Femur (tissue), 1 donor: ENCODE measurements at places on chromosomes 1 and 21.

DNA sequence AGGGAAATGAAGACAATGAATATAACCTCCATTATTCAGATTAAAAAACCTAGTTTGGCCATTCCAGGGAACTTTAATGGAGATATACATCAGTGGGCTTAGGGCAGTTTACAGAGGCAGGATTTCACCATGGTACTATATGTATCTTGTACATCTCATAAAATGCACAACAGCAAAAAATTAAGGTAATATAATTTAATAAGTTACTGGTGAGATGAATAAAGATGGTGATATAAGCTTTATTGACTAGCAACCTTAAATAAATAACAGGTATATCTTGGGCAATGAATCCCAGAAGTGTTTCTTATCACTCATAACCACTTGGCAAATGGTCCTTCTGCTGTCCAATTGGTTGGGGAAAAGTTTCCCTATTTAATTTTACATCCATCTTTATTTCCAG lies 29.0 kb downstream of the XCL1 start:
- no peak for DNase-seq

DNA sequence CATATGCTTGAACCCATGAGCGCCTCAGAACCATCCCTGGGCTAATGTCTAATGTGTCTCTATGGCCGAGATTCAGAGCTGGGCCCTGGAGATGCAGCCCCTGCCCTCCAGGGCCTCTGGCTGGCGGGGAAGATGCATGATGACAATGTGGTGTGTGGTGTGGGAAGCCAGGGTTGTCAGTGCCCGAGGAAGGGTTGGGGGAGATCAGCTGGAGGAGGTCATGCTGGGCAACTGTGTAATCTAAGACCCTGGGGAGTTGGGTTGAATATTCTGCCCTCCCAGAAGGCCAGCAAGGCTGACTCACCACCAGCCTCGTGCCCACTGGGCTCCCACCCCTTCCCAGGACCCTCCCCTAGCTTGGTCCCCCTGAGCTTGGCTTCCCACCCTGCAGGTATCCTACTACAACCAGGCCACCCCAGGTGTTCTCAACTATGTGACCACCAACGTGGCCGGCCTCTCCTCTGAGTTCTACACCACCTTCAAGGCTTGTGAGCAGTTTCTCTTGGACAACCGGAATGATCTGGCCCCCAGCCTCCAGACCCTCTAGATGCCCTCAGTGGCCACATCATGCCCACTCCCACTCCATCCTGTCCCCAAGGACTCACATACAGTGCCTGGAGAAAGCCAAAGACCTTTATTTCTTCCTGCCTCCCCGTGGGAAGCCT lies 14.6 kb downstream of the FAM151A start:
- DNase-seq, result peak; percentile 11

GRCh38 chr1:66285618-66286270 lies 248.2 kb upstream of the SGIP1 start:
- DNase-seq, result no peak

GRCh38 chr1:220976390-220976789 lies 97.1 kb downstream of the HLX start:
- no peak for DNase-seq

DNA sequence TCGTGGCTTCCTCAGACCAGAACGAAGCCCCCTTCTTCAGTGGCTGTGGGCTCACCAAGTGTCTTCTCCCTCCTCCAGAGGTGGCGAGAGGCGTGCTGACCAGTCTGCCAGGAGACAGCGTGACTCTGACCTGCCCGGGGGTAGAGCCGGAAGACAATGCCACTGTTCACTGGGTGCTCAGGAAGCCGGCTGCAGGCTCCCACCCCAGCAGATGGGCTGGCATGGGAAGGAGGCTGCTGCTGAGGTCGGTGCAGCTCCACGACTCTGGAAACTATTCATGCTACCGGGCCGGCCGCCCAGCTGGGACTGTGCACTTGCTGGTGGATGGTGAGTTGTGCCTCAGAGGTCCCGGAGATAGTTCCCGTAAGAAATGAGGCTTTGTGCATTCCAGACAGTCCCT lies 24.0 kb downstream of the IL6R start:
- DNase-seq, result no peak

GRCh38 chr1:206589206-206589605 lies 23.1 kb downstream of the EIF2D start:
- no peak for DNase-seq

DNA sequence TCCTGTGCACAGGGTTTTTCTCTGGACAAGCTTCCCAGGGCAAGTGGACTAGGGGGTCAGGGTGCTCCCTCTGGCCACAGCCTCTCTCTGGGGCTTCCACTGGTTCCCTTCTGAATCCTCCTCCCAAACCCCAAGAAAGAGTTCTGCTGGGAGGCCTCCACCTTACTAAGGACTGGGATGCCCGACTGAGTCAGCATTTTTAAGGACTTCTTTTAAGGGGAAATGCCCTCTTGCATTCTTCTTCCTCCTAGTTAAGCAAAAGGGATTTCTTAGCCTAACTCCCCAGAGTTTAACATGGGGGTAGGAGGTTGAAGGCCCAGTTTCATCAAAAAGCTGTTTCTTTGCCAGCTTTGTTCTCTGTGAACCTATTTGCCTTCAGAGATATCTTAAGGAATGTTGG lies 99.7 kb upstream of the KRTAP19-8 start:
- DNase-seq, result no peak

DNA sequence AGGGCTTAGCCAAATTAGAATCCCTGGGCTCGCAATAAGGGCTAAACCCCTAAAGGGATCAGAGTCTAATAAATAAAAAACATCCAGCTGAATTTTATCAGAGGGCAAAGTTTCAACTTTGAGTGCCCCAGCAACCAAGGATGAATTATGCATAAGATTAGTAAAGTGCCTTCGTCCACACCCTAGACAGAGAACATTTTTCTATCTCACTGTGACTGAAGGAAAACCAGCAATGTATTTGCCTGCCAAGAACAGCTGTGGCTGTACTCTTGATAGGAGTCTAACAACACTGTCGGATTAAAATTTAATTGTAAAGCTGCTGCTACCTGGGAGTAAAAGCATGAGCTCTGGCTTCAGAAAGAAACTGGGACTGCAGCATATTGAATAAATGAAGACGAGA lies 23.3 kb downstream of the WNT2B start:
- DNase-seq, result no peak

DNA sequence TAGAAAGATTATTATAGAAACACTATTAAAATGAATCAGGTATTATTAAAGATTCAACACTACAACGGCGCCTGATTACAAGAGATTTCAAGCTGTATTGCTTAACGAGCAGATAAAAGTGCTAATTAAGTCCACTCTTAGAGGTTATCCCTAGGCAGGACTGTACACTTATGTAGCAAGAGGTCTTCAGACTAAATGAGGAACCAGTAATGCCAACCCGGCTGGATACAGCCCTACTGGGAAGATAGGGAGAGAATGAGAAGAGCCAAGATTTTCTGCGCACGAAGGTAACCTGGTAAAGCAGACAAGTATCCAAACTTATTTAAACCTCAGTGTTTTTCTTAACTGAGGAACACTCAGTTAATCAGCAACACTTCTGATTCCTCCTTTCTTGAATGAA lies 115.7 kb upstream of the HIVEP3 start:
- DNase-seq, result no peak

DNA sequence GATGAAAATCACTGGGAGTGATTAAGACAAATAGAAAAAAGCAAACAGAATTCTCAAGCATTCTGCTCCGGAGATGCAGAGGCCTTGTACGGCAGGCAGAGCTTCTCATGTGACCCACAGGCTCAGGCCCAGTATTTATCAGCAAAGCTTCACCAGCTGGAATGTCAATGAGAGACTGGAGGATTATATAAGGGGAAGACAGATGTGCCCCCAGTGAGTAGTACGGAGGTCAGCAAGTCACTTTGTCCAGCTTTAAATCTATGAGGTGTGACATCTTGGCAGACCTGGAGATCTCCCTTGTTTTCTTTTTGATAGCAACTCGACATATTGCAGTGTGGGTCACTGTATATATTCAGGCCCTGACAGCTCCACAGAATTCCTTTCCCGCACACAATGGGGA lies 106.8 kb downstream of the HHIPL2 start:
- no peak for DNase-seq

DNA sequence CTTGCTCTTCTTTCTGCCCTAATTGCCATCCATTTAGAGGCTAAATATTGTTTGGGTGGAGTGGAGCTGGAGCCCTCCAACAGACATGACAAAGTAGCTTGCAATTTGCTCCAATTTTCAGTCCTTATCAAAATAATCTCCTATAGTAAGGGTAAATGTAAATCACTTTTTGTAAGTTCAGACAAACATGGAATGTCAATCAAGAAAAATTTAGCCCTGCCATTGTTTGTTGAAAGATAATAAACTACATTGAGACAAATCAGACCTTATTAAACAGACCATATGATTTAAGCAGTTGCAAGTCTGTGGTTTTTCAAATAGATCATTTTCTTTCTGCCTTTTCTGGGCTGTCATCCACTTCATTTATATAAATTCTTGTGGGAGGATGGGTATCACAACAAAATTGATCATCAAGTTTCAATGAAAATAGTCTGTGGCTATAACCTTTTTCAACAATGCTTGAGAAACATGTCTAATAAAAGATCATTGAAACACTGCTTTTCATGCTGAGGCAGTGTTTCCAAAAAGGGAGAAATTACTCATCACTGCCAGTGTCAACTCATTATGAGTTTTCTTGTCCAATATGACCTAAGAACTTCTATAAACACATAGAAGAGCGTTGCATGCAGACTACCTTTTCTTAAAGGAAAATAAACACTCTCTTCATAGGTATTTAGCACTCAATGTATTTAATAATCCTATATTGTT lies 1152.0 kb upstream of the B3GALT2 start:
- DNase-seq, result no peak

- peak; percentile 24 for DNase-seq
These were observed 30.6 kb downstream of the POFUT2 start for GRCh38 chr21:45256912-45257672.

GRCh38 chr1:170562646-170563338 lies 30.8 kb downstream of the GORAB start:
- peak; percentile 70 for DNase-seq

GRCh38 chr1:233675446-233675845 lies 61.5 kb downstream of the KCNK1 start:
- no peak for DNase-seq

- DNase-seq, result peak; percentile 38
These were observed 10.6 kb downstream of the FCMR start for GRCh38 chr1:206911064-206911663.

GRCh38 chr1:232260861-232261260 lies 369.1 kb downstream of the SIPA1L2 start:
- no peak for DNase-seq

DNA sequence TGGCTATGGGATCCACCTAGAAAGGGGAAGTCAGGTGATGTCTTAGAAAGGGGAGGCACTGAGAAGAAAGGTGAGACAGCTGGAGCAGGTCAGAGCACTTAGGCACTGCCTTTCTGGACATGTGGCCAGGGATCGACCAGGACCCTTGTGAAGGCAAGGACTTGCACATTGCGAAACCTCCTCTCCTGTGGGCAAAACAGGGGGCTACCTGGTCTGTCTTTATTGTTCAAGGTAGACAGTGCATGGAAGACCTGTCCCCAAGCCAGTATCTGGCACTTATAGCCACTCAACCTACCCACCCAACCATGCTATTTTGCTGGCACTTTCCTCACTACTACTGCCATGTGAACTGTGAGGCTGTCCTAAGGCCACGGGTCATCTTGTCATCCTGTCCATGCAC lies 67.2 kb downstream of the NAV1 start:
- no peak for DNase-seq

- DNase-seq, result no peak
These were observed 550 bp downstream of the RXFP4 start for GRCh38 chr1:155941845-155942531.

DNA sequence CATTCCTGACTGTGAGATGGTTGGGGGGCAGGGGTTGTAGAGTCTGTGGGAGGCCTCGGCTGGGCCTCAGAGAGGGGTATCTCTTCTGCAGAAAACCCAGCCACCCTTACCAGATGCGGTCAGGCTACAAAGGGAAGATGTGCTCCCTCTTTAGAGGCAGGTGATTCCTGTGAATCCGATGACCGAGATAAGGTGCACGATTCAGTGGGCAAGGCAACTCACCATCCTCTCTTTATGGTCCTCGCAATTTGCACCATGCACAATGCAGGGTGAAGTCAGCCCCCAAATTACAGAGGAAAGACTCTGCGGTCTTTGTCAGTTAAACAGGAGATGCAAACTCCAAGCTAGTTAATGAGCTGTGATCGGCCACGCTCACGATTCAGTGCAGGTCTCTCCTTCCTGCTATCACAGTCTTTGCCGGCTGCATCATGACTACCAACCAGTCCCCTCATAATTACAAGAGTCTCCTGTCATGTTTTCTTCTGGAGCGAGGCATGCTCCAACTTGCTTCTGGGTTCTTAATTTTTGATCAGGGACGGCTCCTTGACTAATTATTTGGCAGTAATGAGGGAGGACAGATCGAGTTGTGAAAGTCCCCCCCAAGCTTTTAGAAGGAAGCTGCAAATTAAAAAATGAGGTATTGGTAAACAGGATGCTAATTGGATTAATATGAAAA lies 12.5 kb downstream of the TP73 start:
- no peak for DNase-seq

GRCh38 chr1:11653101-11653860 lies 948 bp downstream of the FBXO2 start:
- no peak for DNase-seq

DNA sequence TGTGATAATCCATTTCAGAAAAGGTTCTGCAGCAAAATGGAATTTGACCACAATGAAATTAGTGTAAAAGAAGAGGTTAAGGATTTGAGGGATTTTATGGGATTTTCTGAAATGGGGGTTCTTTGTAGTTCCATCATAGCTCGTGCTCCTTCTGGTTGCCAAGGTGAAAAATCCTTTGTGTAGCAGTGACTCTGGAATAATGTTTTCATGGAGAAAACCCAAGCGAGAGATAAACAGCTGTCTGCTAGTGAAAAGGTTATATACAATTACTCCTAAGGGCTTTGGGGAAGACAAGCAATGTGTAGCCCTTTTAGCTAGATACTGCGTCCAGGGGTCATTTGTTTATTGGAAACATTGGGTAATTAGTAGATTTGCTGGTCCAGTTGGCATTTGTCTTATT lies 453.2 kb upstream of the DEPDC1 start:
- DNase-seq, result no peak

DNA sequence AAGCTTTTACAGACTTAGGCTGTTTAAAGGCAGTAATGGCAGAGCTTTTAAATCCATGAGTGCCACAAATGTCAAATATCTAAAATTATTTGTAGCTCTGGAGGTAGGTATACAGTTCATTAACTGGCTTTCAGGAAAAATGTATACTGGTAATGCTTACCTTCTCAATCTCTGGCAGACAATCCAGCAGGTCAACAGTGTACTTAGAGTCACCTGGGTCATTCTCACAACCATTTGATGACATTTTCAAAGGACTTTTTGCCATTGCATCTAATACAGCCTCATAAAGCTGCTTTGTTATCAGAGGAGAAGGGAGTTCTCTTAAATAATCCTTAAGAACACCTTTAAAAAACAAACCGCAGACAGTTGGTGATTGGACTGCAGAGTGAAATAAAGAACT lies 31.9 kb downstream of the SYDE2 start:
- no peak for DNase-seq

DNA sequence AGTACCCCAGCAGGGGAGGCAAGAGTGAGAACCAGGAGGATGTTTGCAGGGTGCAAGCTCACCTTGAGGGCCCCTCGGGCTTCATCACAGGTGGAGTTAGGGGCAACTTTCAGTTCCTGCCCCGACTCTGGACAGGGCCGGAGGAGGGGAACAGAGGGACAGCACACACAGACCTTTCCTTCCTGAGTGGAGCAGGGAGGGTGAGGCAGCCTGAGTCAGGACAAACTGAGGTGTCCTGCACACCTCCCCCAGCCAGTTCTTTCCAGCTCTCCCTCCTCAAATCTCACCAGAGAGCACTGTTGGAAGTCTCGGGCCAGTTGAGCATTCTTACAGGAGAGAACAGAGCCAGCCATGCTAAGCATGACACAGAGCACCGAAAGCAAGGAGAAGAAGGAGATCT lies 1.5 kb downstream of the ENTREP3 start:
- DNase-seq, result no peak

GRCh38 chr1:243394601-243395464 lies 139.0 kb downstream of the SDCCAG8 start:
- no peak for DNase-seq
